Stimulated activated CD8-positive, alpha-beta memory T cell treated with anti-CD3 and anti-CD28 coated beads, Interleukin-15, amount 100 ng/mL, for 1 hour (primary cell): ENCODE measurements at places on chromosomes 16 and 17.

DNA sequence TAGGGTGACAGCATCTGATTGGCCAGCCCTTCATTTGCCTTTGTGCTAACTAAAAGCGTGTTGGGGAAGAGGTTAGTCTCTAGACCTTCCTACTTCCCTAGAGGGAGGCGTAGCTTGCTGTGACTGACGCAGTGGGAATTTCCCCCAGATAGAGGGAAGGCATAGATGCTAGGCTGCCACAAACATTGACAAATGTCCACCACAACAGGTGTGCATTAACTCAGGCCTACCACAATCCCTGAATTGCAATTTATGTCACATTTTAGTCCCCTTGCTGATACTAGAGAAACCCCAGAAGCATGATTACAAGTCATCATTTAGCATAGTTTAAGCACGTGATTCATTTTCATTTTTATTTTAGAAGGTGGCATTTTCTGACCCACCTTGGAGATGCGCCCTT lies 76.3 kb upstream of the WSB1 start:
- DNase-seq, result no peak

GRCh38 chr17:68141050-68141449 lies 105.5 kb downstream of the KPNA2 start:
- no peak for DNase-seq

- DNase-seq, result no peak
These were observed 723 bp downstream of the TMEM186 start for GRCh38 chr16:8796469-8797363.

GRCh38 chr17:74325376-74325742 lies 667 bp upstream of the KIF19 start:
- DNase-seq, result no peak

- DNase-seq, result no peak
These were observed 818 bp downstream of the DNAJC7 start for GRCh38 chr17:42016411-42016831.

- no peak for DNase-seq
These were observed 86.7 kb upstream of the XYLT1 start for GRCh38 chr16:17557480-17557879.

GRCh38 chr16:10959161-10959560 lies 14.8 kb downstream of the CLEC16A start:
- DNase-seq, result no peak

GRCh38 chr17:61399131-61400065 lies at the start of gene TBX2:
TBX2 (plus strand) TSS chr17:61399843; CDS start chr17:61400177, 334 bp downstream.
- DNase-seq, result no peak

DNA sequence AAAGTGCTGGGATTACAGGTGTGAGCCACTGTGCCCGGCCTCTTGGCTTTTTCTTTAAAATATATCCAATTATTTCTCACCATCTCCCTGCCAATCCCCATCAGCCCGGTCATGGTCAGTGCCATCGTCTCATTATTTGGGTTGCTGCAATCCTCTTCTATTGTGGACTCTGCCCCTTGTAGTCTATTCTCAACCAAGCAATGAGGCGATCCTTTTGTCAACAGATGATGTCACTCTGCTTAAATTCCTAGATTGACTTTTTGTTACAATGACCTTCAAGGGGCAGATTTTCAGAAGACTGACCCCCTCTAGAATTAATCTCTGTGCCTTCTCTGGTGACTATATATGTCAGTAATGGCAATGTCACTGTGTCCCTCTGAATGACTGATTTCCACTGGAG lies 384.7 kb downstream of the UTP18 start:
- DNase-seq, result no peak

- DNase-seq, result peak; percentile 32
These were observed 27.0 kb upstream of the NTN1 start for GRCh38 chr17:8994319-8994718.

DNA sequence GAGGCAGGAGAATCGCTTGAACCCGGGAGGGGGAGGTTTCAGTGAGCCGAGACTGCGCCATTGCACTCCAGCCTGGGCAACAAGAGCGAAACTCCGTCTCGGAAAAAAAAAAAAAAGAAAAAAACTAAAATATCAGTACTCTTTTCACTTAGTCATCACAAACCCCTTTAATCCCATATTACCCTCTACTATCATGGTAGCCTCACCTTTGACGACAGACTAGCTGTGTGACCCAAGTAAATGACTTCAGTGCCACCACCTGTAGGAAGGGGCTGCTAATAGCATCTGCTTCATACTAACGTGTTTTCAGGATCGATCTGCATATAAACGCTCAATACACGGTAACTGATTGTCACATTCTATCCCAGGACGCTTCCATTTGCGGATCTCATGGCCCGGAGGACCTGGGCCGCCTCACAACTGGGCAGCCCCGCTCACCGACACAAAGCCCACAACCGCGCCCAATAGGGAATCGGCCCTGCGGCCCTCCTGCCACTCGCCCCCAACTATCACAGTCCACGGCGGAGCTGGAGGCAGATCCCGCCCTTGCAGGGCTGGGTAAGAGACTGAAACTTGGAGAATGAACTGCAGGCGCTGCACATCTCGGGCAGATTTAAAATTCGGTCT lies 1.1 kb upstream of the ZNF263 start:
- DNase-seq, result no peak

GRCh38 chr17:32275060-32276042 lies 9.7 kb downstream of the RHBDL3 start:
- no peak for DNase-seq

DNA sequence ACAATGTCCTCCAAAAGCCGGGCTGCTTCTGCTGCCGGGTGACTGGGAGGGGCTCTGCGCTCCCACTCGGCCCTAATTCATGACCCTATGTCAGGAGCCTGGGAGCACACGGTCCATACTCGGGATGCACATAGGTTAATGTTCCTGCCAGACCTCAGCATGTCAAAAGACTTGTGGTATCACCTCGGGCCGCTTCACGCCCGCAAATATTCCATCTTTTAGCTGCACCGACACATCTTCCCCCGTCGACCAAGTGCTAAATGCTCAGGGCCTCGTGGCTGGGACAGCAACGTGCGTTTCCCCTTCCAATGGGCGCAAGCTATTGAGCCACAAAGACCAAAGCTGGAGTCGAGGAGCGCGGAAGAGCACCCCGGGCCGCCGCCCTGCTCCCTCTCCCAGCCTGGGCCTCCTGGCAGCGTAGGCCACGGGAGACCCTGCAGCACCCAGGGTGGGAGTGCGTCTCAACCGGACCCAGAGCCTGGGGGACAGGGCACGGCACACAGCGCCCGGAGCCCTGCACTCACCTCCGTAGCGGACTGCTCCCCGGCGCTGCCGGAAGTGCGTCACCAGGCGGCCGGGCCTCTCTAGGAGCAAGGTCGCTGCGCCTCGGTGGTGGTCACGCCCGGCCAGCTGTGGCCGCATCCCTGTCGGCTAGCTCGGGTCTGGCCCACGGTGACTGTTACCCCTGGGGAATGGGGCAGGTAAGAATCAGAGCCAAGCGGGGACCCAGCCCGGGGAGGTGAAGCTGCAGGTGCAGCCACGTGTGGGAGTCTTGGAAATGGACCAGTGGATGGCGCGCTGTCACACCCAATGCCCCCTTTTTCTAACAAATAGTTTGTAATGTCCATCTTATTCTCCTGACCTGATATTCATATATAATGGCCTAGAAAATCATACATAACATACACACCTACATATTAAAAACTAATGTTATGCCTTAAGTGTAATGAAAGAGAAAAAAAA lies at the start of gene ZNF23:
ZNF23 (minus strand) TSS at position 562 of the 963 bp plus-strand sequence. CDS start 5,451 bp downstream, outside the sequence.
- DNase-seq, result peak; percentile 56

- DNase-seq, result no peak
These were observed 42.2 kb downstream of the LDHD start for GRCh38 chr16:75074304-75074793.

- DNase-seq, result no peak
These were observed 170.2 kb downstream of the HS3ST3B1 start for GRCh38 chr17:14471052-14471451.

DNA sequence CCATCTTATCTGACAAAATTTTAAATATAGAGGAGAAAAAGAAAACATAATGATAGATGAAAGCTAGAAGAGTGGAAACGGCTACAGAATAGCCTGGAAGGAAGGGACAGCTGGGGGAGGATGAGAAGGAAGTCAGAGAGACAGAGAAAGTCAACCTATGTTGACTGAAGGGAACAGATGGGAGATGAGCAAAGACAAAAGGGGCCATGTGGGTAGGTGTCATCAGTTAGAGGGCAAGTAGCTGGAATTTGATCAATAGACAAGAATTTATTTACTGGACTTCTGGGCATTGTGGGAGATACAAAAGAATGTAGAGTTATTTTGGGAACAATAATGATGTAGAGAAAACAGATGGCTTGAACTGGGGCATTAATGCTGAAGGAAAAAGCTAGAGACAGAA lies 194.4 kb downstream of the ANKFN1 start:
- no peak for DNase-seq

DNA sequence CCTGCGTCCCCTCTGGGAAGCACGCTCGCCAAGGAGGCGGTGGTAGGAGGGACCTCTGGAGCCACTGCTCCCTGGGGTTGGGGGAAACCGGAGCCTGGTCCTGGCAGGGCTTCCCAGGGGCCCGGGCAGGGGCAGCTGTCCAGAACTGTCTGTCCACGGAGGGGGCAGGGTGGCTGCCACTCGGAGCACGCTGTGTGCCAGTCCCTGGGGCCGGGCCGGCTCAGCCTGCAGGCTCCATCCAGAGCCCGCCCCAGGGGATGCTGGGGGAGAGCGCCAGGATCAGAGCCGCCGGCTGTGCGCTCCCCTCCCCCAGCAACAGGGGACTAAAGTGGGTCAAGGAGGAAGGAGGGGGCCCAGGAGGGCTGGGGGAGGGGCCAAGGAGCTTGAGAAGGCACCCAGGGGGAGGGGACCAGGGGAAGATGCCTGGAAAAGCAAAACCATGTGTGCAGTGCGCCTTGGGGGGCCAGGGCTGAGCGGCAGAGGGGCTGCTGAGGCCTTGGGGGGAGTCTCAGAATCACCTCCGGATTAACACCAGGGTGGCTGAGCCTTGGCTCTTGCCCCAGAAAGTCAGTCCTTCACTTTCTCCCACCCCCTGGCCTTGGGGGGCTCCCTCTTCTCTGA lies 21.3 kb downstream of the ZNF423 start:
- no peak for DNase-seq

- DNase-seq, result no peak
These were observed 365.2 kb downstream of the C16orf95 start for GRCh38 chr16:86951831-86952598.

DNA sequence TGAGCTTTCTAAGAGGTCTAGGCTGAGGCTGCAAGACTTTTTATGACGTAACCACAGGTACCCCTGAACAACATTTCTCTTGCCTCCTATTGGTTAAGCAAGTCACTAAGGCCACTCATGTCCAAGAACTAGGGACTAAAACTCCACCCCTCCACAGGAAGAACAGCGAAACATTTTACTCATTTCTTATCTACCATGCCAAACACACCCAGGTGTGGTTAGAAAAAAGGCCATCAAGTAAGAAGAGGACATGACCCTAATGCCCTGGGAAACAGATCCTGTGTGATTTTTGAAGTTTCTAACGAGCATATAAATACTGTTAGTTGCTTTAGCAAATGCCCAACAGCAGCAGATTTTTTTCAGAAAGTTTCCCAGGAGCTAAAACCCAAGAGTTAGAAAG lies 282.4 kb upstream of the DYNLRB2 start:
- no peak for DNase-seq

GRCh38 chr16:56607109-56607618 lies 1.2 kb upstream of the MT2A start:
- DNase-seq, result no peak

DNA sequence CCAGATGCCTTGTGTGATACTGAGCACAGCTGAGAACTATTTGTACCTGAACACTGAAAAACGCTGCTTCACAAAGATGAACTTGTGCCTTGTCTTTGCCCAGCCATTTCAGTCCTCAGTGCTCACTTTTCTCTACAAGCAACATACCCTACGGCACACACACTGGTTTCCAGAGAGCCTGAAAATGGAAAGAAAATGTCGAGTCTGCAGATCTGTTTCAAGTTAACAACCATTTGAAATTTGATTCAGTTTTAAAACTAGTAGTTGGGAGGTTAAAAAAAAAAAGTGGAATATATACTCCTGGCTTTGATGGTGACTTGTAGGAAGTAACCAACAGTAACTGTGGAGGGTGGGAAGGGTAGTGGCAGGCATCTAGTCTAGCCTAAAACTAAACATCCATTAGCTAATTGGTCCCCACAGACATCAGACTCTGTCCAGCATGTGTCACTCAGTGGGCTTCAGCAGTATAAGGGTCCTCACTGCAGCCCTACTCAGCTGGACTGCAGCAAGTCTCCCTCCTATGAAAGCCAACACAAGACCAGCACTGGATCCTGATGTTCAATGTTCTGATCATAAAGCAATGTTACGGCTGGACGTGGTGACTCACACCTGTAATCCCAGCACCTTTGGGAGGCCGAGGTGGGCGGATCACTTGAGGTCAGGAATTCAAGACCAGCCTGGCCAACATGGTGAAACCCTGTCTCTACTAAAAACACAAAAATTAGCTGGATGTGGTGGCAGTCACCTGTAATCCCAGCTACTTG lies 27.1 kb downstream of the ERN1 start:
- DNase-seq, result no peak

- no peak for DNase-seq
These were observed 103.3 kb upstream of the ZFHX3 start for GRCh38 chr16:73151225-73151624.

- no peak for DNase-seq
These were observed 79.5 kb upstream of the DHX40 start for GRCh38 chr17:59485946-59486345.

DNA sequence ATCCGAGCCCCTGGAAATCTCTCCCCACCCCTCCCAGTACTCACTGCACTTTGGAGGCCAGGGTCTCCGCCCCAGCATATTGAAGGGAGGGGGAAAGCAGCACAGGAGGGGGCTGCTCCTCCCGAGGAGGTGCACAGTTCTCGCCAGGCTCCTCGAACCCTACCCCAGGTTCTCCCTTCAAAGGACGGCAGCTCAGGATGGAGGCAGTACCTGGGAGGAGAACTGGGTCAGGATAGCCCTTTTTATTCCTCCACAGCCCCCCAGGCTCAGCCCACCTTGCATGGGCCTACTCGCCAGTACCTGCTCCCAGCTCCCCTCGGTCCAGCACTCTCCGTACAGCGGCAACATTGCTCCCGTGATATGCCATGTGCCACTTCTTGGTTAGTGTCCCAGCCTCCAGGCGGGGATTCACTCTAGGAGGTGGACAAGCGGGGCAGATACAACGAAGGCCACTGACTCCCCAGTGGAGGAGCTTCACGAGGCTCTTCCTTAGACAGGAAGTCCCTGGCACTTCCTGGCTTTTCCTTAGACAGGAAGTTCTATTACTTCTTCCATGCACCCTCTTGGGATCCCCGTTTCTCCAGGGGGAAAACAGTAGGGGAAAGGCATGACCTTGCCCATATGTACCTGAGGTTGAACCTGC lies 2.1 kb upstream of the GPS2 start:
- no peak for DNase-seq

- no peak for DNase-seq
These were observed 8.6 kb upstream of the LHX1 start for GRCh38 chr17:36928471-36929345.

- no peak for DNase-seq
These were observed 69.4 kb downstream of the WSB1 start for GRCh38 chr17:27363326-27363725.
